ENCODE measurements at places on chromosomes 3 and 15.

GRCh38 chr3:121698476-121698875 is 37.8 kb upstream of the HCLS1 start:
- no peak for DNase-seq

GRCh38 chr3:186782542-186783057 is 777 bp upstream of the EIF4A2 start:
- no peak for DNase-seq

- no peak for DNase-seq
Measured at GRCh38 chr15:100877551-100877950, 2.1 kb upstream of the ALDH1A3 start.

- peak; percentile 59 for DNase-seq
Measured at GRCh38 chr3:43996379-43997301, 245.0 kb upstream of the TOPAZ1 start.

DNA sequence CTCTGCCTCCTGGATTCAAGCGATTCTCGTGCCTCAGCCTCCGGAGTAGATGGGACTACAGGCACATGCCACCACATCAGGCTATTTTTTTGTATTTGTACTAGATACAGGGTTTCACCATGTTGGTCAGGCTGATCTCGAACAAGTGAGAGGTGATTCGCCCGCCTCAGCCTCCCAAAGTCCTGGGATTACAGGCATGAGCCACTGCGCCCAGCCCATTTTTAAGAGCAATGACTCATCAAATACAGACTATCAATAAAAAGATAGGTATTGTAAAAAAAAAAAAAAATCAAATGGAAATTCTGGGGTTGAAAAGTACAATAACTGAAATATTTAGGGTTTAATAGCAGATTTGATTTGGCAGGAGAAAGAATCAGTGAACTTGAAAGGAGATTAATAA is 129.0 kb downstream of the TJP1 start:
- no peak for DNase-seq

- DNase-seq, result no peak
Measured at GRCh38 chr3:52896151-52896550, 1.2 kb downstream of the STIMATE start.

- no peak for DNase-seq
Measured at GRCh38 chr3:103767635-103768034, 1332.8 kb downstream of the ZPLD1 start.

GRCh38 chr3:48432411-48433371 is 2.8 kb upstream of the PLXNB1 start:
- peak; percentile 20 for DNase-seq

- no peak for DNase-seq
Measured at GRCh38 chr3:133452641-133453319, 52.9 kb downstream of the BFSP2 start.

GRCh38 chr3:175001091-175001490 is 142.0 kb downstream of the NAALADL2 start:
- DNase-seq, result no peak

DNA sequence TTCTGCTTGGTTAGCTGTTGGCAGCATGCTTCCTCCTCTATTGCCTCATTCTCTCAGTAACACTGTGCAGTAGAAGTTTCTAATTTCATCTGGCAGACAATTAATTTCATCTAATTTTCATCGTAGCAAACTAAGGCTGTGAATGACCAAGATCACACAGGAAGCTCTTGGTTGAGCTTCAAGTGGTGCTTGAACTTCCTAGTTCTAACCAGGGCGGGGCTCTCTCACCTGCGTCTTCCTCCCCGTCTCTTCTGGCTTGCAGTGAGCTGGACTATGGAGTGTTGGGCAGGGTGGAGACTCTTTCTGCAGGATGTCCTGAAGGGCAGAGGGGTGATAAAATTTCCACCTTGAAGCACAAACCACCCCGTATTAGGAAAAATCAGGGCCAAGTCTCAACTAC is 2.0 kb upstream of the IL16 start:
- DNase-seq, result no peak

DNA sequence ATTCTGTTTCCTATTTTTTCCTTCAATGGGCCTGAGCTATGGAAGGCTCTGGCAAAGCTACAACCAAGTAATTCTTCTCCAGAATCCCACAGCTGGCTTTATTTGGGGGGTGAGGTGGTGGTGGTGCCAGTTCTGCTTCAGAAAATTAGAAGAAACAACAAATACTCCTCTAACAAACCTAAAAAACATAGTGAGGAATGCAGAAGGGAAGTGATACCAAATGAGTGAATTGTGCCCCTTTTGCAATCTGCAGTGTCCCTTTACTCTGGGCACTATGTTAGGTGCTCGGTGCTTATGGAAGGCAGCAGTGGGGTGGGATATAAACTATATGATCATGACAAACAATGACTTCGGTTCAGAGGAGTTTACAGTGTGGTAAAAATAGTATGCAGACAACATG is 90.4 kb upstream of the ROPN1 start:
- DNase-seq, result no peak
